Progenitor cell of endocrine pancreas (in vitro differentiated cells): ENCODE measurements at places on chromosomes 7 and 10. TPM values are rescaled to one million over a fixed set of nuclear protein-coding genes. Genes with fewer than 3 reads are reported as not detected.

- DNase-seq: no peak
Observed at GRCh38 chr7:47371733-47372368, 210.1 kb downstream of the TNS3 start.

GRCh38 chr10:19920075-19920726 lies 104.0 kb downstream of the PLXDC2 start:
- no peak for DNase-seq

DNA sequence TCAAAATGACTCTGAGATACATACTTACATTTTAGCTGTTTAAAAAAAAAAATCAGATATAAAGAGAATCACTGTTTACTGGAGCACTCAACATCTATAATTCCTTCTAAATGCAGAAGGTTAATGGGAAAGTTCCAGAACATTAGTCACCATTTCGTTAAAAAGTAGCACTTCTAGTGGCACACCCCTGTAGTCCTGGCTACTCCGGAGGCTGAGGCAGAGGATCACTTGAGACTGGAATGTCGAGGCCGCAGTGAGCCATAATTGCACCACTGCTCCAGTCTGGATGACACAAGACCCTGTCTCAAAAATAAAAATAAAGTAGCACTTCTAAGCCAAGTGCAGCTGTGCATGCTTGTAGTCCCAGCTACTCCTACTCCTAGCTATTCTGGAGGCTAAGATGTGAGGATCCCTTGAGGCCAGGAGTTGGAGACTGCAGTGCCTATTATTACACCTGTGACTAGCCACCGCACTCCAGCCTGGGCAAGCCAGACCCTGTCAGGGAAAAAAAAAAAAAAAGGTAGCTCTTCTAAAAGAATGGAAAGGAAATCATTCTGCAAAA lies 2.2 kb downstream of the FGFBP3 start:
- no peak for DNase-seq

DNA sequence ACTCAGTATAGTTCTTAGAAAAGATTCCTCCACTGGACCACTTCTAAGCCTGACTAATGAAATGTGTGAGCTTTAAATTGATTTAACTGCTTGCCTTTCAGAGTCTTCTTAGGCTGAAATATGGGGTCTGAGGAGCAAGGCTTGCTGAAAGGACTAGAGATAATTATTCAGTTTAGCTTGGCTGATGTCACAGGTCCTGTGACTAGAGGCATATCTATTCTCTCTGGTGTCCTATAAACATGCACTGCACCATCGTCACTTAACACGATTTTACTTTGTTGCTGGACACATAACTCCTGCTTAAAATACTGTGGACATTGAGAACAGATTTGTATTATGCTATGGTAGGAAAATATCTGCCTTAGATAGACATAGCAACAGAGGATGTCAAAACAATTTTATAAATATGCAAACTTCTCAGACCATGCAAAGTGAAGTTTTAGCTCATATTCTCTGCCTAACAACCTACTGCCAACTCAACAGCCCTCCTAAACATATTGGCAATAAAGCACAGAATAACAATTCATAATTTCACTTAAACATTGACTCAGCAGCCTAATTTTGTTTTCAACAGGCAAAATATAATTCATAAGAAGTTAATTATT lies 80.2 kb downstream of the RNF133 start:
- no peak for DNase-seq

- DNase-seq: no peak
Observed at GRCh38 chr10:92901819-92902251, 53.5 kb downstream of the EXOC6 start.

DNA sequence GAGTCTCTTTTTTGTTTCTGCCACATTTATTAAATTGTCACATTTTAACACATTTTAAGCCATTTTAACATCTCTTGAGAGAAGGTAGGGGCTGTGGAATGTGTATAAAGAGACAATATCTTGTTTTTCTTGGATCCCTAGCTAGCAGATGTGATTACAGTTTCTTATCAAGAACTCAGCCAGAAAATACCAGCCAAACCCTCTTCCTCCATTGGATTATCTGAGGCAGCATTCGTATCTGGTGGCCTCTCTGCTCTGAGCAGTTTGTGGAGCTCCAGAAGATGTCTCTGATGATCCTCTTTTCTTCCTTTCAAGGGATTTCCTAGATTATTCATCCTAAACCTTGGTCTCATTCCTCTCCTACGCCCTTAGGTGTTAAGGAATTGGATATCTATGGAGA lies 35.3 kb upstream of the PFKFB3 start:
- no peak for DNase-seq

DNA sequence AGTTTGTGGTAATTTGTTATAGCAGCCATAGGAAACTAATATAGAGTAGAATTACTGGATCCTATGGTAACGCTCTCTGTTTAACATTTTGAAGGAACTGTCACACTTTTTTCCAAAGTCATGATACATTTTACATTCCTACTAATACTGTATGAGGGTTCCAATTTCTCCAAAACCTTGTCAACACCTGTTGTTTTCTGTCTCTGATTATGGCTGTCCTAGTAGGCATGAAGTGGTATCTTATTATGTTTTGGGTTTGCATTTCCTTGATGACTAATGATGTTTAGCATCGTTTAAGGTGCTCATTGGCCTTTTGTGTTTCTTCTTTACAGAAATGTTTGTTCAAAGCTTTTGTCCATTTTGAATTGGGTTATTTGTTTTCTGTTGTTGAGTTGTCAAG lies 69.6 kb downstream of the VPS50 start:
- no peak for DNase-seq

GRCh38 chr7:4184653-4185052 lies 497.4 kb upstream of the FOXK1 start:
- DNase-seq: no peak

DNA sequence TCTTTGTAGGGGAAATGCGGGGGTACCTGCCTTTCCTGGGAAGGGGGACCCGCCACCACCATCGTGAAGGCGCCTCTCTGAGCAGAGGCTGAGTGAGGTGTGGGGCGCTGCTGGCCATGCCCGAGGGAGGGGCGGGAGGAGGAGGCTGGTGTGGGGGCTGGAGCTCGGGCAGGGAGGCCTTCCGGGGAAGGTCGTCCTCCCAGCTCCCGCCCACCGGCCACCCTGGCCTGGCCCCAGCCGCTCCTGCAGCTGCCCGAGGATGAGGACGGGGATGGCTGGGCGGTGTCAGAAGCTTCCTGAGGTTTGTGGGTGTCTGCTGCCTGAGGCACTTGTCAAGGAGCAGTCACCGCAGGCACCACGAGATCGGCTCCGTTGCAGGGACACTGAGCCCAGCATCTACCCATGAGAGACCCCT lies 11.4 kb downstream of the PWWP2B start:
- no peak for DNase-seq

DNA sequence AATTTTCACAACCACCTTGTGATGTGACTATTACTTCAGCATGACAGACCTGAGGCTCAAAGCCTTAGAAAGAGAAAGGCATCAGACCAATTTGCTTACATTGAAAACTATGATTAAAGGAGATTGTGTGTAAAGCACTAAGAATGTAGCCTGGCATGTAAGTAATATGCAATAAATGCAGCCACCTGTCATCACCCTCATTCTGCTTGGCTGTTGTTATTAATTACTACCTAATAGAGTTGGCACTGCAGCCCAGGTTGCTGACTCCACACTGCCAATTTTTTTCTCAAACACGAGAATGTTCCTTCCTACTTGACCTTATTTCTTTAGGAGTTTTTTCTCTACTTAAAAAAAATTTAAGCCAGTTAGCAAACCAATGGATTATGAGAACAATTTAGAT lies 61.2 kb upstream of the NPVF start:
- DNase-seq: no peak

- DNase-seq: no peak
Observed at GRCh38 chr7:87151002-87151728, 1.1 kb upstream of the DMTF1 start.

- DNase-seq: no peak
Observed at GRCh38 chr7:72098807-72099580, 313.1 kb downstream of the CALN1 start.

- no peak for DNase-seq
Observed at GRCh38 chr7:44955733-44956132, 23.1 kb downstream of the MYO1G start.

GRCh38 chr7:101426303-101427011 lies 63.8 kb downstream of the COL26A1 start:
- DNase-seq: no peak

DNA sequence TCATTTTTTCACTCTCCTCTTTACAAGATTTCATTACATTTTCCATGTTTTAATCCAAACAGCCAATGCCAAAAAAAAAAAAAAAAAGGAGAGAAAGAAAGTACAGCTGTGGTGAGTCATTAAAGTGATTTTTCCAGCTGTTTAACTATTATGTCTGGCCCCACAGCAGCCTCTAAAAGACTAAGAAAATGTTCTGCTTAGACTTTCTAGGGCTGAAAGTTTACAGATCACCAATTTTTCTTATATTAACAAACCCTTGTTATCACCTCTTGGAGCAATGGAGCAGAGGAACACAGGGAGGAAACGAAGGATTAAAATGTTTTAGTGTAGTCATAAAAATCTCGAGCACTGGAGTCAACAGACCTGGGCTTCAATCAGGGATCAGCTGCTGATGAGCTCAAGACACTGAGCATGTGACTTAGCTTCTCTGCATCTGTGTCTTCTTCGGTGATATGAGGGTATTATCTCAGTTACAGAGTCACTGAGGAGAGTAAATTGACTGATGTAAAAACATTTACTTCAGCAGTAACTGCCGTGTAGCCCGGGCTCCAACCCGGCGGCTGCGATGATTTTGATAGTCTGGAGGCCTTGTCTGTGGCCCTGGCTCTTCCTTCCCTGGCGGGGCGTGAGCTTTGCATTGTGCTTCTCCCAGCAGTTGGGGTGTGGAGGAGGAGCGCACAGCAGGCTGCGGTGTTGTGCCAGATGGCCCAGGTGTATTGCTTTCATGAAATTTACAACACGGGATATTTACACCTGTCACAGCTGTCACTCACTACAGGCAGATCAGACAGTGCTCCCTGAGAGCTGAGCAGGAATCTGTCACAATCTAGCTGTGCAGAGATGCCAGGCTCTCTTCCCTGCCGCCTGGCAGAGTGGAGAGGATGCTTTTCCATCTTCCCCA lies 298.3 kb upstream of the FZD8 start:
- no peak for DNase-seq

DNA sequence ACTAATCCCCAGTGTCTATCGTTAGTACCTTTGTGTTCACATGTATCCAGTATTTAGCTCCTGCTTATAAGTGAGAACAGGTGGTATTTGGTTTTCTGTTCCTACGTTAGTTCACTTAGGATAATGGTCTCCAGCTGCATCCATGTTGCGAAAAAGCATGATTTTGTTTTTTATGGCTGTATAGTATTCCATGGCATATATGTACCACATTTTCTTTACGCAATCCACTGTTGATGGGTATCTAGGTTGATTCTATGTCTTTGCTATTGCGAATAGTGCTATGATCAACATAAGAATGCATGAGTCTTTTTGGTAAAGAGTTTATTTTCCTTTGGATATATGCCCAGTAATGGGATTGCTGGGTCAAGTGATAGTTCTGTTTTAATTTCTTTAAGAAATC lies 59.1 kb downstream of the CH25H start:
- DNase-seq: no peak

GRCh38 chr7:69654849-69655707 lies 56.8 kb downstream of the AUTS2 start:
- no peak for DNase-seq

- no peak for DNase-seq
Observed at GRCh38 chr10:98172495-98172894, 38.0 kb downstream of the R3HCC1L start.

GRCh38 chr10:113228530-113228929 lies 278.5 kb downstream of the TCF7L2 start:
- DNase-seq: no peak

DNA sequence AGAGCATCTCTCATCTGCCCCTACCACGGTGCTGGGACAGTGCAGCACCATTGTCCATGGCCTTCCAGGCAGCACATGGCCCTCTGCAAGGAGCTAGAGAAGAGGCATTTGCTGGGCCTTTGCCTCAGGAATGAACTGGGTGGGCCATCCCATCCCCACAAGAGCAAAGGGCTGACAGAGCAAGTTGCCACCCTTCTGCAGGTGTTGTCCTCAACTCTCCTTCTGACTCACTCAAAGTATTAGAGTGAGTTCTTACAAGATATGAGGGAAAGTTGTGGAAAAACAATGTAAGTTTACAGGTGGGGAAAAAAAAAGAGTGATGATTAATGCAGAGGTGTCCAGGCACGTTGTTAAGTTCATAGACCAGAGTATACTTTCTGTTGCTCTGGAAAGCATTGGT lies 261.2 kb downstream of the SKIDA1 start:
- DNase-seq: no peak

- DNase-seq: no peak
Observed at GRCh38 chr10:64219271-64220025, 698.2 kb downstream of the REEP3 start.

GRCh38 chr10:101779544-101780186 lies 3.6 kb downstream of the NPM3 start:
- peak; percentile 83 for DNase-seq

GRCh38 chr7:14751461-14751860 lies 151.1 kb downstream of the DGKB start:
- DNase-seq: no peak

- no peak for DNase-seq
Observed at GRCh38 chr7:143385891-143386781, 5.0 kb downstream of the ZYX start.

GRCh38 chr7:106568680-106569499 lies 92.1 kb downstream of the CCDC71L start:
- no peak for DNase-seq

- no peak for DNase-seq
Observed at GRCh38 chr7:42208572-42208971, 28.4 kb downstream of the GLI3 start.

GRCh38 chr10:84837877-84838276 lies 509.5 kb downstream of the CCSER2 start:
- DNase-seq: no peak

GRCh38 chr7:67377939-67378862 lies 381.6 kb downstream of the TYW1 start:
- peak; percentile 71 for DNase-seq

DNA sequence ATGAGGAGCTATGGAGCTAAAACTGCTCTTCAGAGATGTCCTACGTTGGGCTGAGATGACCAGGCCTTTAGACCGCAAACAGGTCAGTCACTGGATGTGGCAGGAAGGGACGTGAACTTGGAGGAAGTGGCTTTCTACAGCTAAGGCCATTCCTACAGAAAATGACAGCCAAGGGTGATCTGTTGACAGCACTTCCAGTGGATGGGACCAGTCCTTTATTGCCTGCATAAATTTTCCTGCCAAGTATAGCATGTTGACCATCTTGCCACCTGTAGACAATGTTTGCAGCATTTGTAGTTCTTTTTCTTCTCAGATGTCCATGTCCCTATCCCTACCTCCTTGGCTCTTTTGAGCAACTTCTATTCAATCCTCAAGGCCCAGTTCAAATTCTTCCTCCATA lies 3.4 kb downstream of the LIPM start:
- no peak for DNase-seq

Gene TMEM176A
- 8.0 and 9.6 TPM in 2 replicates for total RNA-seq

Gene WDFY4
- total RNA-seq: 0.07 and 0.16 TPM in 2 replicates

Gene RAMP3
- total RNA-seq: not detected in 2 replicates

Gene PDIA4
- 238 TPM in 2 replicates for total RNA-seq

Gene ZNRF2
- total RNA-seq: 13.8 and 14.4 TPM in 2 replicates

Gene VAX1
- not detected in 2 replicates for total RNA-seq

Gene PNLIPRP1
- total RNA-seq: not detected in 2 replicates

Gene LIPM
- total RNA-seq: not detected in 2 replicates

Gene FASTK
- 75.0 and 81.9 TPM in 2 replicates for total RNA-seq

Gene FKBP6
- total RNA-seq: not detected in 2 replicates

Gene CLRN3
- 2.7 and 3.2 TPM in 2 replicates for total RNA-seq

Gene FAM25C
- not detected in 2 replicates for total RNA-seq

Gene AKR1C8
- not detected in 2 replicates for total RNA-seq

Gene NKX1-2
- not detected in 2 replicates for total RNA-seq
